ENCODE measurements at places on chromosomes 11 and 22.

DNA sequence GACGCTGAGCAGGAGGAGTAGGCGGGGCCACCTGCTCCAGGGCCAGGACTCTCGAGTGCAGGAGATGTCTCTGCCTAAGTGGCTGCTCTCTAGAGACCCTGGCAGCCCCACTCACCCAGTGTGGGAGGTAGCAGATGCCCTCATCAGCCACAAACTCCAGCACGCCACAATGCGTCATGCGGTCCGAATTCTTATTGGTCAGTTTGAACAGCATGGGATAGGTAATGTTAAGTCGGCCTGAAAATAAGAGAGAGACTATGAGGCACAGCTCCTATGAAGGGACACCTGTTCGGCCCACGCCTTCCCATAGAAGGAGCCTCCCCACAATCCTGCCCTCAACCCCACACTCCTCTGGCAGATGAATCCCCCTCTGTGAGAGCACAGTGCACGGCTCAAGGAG lies 7.4 kb downstream of the UFD1 start:
- no peak for DNase-seq

- DNase-seq: no peak
Observed at GRCh38 chr11:33877038-33877437, 14.8 kb downstream of the LMO2 start.

DNA sequence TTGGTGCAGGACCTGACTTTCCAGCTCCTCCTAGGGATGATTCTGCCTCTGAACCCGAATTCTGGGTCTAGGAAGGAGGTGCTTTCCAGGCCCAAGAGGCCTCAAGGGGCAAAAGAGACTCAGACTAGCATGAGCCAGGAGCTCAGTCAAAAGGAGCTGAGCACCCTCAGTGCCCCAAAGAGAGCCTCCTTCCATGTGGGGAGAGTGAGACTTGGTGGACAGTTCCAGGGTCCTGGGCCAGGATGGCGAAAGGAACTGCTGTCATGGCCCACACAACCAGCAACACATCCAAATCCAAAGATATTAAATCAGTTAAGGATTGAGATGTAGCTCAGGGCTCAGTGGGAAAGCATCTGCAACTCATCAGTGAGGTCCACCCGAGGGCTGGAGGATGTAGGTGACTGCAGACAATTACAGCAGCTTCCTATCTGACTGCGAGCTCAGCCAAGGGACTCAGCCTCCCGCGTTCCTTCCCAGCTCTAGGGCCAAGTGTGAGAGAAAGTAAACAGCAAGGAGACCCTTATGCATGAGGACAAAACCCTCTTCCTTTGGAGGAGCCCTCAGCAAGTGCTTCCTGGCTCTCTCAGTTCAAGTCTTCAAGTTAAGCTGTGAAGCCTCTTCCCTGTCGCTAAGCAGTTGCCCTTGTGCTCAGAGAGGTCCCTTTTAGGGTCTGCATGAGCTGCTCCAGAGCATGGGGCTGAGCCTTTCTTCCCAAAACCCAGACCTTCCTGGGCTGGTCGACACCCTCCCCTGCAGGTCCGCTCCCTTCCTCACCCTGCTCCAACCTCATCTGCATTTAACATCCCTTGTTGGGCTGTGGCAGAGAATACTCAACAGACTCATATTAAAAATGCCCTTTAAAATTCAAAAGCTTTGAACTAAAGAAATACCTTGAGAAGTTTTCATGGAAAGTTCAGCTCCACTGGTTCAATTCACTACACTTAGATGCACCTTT lies 35.8 kb downstream of the C11orf58 start:
- DNase-seq: no peak

DNA sequence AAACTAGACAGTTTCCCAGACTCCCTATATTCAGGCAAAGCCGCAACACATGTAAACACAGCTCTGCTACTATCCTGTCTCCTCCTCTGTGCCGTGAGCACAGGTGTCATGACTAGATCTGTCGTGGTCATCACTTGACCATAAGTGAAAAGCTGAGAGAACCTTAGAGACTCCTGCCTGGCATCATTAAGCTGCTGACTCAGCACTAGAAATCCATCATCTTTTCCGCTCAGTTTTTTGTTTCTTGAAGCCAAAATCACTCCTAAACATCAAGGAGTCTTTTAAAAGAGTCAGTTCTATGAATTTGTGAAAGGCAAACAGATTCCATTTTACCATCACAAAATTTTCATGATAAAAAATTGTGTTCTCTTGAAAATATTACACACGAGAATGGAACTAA lies 102.5 kb upstream of the TP53AIP1 start:
- no peak for DNase-seq

GRCh38 chr11:65172600-65172999 lies 2.6 kb downstream of the SPDYC start:
- DNase-seq: no peak

Data from fibroblast of skin of right biceps (primary cell).